ENCODE measurements at places on chromosomes 12 and 14.

GRCh38 chr12:132429602-132429945 lies 60.4 kb upstream of the FBRSL1 start:
- no peak for DNase-seq

- no peak for DNase-seq
Measured at GRCh38 chr14:36721877-36722276, 60.2 kb downstream of the PAX9 start.

DNA sequence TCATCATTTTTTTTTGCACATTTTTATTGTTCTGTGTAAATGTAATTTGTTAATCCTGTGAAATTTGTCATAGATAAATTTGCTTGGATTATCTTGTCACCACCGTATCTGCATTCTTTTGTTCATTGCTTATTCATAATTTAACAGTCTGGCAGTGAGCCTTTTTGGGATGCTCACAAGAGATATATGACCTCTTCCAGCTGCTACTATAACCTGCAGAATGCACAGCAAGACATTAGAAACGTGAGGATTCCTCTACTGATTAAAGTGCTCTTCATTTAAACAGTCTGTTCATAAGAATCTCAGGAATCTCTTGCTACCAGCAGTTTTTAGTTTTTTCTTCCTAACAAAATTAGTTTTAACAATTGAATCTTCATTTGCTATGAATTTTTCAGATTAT lies 9.1 kb downstream of the NPAS3 start:
- no peak for DNase-seq

GRCh38 chr12:22626406-22626805 lies 1.4 kb downstream of the ETNK1 start:
- DNase-seq, result no peak

DNA sequence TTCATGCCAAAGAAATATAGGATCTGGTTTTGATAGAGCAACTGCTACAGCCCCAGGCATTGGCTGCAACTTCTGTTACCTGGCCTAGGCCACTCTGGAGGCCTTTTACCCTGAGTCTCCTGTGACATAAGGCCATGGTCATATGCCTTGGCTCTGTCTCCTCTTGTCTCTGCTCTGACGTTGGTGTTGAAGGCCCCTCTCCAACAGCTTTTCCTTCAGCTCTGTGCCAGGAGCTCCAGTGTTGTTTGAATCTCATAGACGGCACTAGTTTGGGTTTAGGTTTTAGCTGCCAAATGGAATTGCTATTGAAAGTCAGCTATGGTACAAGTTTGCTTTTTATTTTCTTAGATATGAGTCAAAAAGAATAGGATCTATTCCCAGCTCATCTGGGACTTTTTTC lies 41.1 kb downstream of the TTLL5 start:
- no peak for DNase-seq

DNA sequence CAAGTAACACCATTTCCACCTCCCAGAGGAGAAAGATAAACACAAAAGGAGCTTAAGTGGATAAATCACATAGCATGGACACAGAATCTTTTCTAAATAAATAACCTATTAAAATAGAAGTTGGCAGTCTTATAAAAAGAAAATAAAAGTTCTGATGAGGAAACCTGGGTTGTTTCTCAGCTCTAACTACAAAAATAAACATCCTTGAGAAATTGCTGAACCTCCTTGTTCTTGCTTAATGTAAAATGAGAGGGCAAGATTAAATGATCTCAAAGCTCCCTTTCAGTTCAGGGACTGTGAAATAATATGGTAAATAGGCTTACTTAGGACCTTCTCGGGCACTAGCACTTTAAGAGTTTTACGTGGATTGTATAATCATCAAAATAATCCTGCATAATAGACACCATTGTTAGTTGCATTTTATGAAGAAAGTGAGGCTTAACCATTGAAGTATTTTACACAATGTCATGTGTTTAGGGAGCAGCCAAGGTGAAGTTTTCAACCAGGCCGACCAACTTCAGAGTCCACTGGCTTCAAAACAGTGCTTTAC lies 214.0 kb upstream of the NOVA1 start:
- DNase-seq, result no peak

GRCh38 chr14:55328317-55328716 lies 57.1 kb downstream of the FBXO34 start:
- no peak for DNase-seq

DNA sequence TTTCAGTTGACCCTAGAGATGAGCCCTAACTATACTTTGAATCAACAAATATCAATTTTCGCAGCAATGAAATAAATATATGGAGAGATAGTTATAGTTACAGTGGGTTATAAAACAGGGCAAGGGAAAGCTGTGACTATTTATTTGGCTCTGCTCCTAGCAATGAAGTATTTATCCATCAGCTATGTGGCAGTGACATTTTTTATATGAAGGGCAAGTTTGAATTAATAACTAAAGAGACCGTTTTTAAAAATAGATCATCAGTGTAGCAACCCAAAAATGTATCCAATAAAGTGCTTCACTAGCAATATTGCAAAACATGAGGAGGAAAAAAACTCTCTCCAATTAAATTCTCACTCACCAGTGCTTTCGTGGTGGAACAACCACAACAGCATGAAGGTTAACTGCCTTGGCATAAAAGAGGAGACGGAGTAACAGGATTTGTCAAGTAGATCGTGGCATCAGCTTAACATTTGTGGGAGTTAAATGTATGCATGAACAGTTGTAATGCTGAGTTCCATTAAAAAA lies 58.1 kb upstream of the NUDT4 start:
- DNase-seq, result no peak

DNA sequence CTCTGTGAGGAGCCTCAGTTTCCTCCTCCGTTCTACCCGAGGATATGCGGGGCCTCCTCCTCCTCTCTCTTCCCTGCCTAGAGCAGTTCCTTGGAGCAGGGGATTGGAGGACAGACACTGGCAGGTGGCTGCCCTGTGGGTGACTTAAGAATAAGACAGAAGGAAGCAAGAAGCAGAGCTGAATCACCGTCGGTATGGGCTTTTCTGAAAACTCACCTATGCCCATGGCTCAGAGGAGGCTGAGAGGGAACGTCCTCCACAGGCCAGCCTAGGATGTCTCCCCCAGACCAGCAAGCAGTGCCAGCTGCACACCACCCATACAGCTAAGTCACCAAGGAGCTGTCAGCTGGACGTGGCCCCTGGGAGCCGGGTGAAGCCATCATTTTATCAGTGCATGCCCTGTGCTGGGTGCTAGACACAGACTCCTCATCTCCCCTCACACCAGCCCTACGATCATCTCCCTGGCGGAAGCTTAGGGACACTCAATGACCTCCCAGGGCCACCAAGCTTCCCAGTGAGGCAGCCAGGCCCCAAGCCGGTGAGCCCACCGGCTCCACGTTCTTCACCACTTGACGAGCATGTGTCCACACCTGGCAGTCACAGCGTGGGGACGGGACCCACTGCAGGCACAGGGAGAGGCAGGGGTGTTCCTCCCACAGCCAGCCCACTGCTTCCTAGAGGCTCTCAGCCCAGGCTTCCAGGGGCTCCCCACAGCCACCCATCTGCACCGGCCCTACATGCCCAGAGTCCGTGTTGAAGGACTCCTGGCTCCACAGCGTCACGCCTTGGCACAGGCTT lies 21.4 kb downstream of the ITPK1 start:
- no peak for DNase-seq

- DNase-seq, result no peak
Measured at GRCh38 chr14:98456231-98456630, 815.8 kb downstream of the BCL11B start.

GRCh38 chr12:78087363-78087675 lies 256.6 kb downstream of the NAV3 start:
- no peak for DNase-seq

DNA sequence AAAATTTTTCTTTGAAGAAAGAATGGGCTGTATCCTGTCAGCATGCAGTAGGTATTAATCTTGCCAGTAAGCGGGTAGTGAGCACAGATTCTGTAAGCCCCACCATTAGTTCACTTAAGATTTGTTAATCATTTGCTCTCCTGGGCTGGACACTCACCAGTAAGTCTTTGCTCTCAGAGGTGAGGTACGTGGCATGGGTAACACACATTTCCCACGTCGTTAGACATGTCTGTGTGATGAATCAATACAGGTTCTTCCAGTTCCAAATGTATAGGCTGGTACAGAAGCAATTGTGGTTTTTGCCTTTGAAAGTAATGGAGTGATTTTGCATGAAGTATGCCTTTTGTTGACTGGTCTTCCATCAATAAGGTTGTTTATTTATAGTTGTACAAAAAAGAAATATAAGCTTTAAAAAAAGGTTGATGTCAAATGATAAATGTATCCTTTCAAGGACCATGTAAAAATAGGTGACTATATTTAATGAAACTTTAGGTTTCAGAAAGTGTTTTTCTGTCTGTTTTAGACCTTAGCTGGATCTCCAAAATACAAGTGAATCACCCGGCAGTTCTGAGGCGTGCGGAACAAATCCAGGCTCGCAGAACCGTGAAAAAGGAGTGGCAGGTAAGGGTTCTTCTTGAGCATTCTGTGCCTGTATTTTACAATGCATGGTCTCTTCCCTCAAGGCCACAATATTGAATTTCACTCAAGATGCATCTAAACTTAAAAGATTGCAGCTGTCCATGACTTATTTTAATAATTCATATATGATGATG lies 45.5 kb downstream of the DERA start:
- DNase-seq, result no peak

All from brain pericyte (primary cell).